ENCODE measurements at places on chromosomes 5 and 9.

DNA sequence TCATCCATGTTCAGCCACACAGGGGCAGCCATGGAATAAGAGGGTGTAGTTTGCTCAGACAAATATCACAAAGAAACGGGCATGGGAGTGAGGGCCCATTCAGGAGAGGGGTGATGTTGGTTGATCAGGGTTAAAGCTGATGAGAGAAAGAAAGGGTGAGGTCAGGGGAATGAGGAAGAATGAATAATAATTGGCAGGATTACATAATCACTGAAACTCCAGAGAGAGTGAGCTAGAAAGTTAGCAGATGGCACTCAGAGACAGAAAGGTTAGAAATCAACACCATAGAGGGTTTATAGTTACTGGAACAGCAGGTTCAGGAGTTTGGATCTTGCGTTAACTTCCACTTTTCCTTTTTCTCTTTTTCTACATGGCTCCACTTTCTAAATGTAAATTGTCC, 113.9 kb downstream of the TAF11L14 start:
- no peak for DNase-seq

- DNase-seq: no peak
These were observed 4.4 kb downstream of the SNX24 start for GRCh38 chr5:122849771-122850170.

- DNase-seq: no peak
These were observed 62.1 kb downstream of the SNCAIP start for GRCh38 chr5:122374110-122374509.

- no peak for DNase-seq
These were observed 21.9 kb downstream of the TRIP13 start for GRCh38 chr5:914612-915011.

DNA sequence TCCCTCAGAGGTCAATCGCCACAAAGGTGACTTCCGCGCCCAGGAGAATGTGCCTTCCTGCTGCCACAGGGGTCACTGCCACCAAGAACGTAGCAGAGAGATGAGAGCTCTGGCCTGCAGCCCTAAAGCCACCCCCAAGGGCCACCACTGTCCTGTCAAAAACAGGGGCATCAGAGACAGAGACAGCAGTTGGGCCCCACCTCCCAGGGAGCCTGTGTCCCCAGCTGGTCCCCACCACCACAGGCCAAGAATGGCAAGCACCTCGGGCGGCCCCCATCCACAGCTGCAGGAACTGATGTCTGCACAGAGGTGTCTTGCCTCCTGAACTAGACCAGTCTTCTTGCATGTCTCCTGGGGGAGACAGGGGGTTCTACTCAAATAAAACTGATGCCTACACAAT, 5.8 kb downstream of the SPATA31E1 start:
- no peak for DNase-seq

GRCh38 chr9:122546196-122546595, 6.7 kb upstream of the OR1N2 start:
- no peak for DNase-seq

GRCh38 chr5:53303105-53303504, 177.3 kb upstream of the FST start:
- no peak for DNase-seq

DNA sequence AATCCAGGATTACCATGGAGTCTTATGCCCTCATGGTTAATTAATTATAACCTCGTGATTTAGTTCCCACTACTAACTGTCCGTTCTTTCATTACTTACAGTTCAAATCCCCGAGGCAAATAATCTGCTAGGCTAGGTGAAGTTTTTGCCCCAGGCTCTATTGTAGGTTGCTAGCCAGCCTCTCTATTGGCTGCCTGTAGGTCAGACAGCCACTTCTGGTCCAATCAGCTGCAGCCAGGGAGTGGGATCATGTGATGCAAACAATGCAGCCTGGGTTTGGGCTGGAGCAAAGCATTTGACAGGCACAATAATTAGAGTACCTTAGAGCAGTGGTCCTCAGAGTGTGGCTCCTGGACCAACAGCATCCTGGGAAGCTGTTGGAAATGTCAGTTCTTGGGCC, 17.7 kb downstream of the TMEM252 start:
- DNase-seq: no peak

DNA sequence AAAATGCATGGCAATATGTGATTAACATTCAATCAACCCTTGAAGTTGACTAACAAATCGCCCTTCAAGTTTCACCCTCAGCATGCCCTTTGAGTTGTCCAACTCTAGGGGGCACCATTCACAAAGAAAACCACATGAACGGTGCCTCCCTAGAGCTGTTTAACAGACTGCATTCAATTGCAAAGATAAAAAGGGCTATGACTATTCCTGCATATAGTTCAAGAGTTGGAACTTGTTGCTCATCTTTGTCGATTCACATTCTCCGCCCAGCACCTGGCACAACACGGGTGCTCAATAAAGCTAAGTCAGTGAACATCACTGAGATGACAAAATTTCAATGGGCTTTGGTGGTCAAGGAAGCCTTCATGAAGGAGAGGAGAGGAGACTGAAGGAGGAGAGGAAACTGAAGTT, 69.6 kb upstream of the SLC30A5 start:
- DNase-seq: peak; percentile 23

DNA sequence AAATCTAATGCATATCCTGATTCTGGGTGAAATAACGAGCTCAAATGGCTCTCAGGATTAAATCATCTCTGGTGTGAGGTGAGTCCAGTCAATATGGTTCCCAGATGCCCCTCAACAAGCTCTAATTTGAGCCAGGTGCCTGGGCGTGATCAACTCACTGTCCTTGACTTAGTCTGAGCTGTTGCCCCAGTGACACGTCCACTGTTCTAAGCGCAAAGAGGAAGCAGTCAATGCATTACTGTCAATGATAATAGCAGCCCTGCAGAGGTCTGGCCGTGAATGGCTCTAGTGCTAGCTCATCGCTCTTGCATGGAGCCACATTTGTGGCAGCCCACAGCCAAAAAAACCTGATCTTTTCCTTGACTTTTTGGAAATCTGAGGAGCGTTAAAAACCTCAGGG, 128.6 kb upstream of the EFNA5 start:
- DNase-seq: no peak

GRCh38 chr9:114112325-114112724, 13.2 kb upstream of the KIF12 start:
- DNase-seq: no peak
